ENCODE measurements at places on chromosomes 7 and 10.

GRCh38 chr10:209357-209756 lies 74.1 kb downstream of the ZMYND11 start:
- DNase-seq, result no peak

DNA sequence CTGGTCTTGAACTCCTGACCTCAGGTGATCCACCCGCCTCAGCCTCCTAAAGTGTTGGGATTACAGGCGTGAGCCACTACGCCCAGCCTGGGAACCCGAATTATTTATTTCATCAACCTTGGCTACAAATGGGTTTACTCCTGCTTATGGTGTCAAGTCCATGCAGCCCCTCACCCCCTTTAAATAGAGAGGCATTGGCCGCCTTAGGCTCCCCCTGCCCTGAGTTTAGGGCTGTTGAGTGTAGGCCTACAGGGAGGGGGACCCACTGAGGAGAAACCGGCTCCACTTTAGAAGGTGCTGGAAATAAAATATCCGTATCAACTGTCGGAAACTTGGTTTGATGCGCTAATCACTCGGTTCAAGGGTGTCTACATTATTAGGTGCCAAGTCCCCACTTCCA lies 8.7 kb upstream of the SP8 start:
- no peak for DNase-seq

DNA sequence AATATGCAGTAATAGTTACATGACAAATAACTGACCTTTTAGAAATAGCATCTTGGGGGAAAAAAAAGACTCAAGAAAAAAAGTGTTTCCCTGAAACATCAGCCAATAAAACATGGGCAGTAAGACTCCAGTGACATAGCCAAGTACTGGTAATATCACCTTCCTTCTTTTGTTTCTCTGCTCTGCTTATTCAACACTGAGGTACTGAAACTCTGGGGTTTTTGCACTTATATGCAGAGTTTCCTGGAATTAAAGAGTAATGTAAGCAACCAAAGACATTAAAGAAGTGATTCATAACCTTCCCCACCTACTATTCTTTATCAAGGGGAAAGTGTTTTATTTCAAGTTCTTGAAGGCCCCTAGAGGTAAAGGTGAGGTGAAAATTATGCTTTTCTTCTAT lies 414.5 kb downstream of the GRM8 start:
- DNase-seq, result no peak

GRCh38 chr10:46298477-46299285 lies 11.9 kb downstream of the ANTXRL start:
- DNase-seq, result no peak

GRCh38 chr10:17685233-17685840 lies 41.4 kb downstream of the STAM start:
- no peak for DNase-seq

GRCh38 chr7:26543340-26543739 lies 251.7 kb downstream of the SNX10 start:
- no peak for DNase-seq

DNA sequence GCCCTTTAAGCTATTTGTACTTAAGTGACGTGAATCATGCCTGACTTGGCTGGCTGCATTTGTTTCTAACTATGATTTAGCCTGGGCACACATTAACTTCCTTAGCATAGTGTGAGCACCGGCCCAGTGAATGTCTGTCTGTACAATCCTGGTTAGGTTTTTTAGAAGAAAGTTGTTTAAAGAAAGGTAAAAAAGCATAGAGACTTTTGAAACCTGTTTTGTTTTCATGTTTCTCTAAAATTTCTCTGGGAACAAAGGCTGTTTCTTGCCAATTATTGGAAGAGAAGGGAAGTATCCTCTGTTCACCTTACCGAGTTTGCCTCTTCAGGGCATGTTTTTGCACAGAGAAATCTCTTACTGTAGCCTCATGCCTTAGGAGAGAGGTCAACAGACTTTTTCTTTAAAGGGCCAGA lies 42.9 kb upstream of the MET start:
- DNase-seq, result no peak

DNA sequence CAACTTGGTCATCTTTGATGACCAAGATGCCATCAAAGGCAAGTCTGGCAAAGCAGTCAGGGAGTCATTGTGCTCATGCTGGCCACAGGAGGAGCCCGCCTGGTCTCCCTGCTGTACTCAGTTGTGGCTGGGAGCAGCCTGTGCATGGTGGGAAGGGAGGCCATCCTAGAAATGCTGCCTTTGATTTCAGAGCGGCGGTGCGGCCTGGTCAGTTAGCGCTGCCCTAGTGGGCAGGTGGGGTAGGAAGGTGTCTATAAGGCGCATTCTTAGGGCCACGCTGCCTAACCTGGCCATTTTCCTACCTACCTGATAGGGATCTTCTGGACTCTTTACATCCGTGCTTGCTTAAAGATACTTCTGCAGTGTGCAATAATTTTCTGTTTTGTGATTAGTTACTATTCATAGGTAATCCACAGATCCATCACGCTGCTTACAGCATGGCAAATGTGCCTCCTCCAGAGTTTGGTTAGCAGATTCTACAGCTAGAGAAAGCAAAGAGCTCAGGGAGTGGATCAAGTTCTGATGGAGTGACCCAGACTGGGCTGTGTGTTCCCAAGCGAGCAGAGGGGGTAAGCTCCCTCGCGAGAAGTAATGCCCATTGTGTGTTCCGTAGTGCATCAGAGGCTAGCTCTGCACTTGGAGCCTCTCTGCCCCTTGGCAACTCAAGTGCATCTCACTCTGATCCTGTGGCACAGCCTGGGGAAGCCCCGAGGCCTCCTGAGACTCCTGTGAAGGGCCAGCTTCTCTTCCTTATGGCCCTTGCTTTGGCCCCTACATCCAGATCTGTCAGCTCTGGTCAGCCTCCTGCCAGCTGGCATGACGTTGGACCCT lies 970.1 kb upstream of the ZNF722 start:
- no peak for DNase-seq

- no peak for DNase-seq
Observed at GRCh38 chr10:53909791-53910190, 891.2 kb downstream of the PCDH15 start.

DNA sequence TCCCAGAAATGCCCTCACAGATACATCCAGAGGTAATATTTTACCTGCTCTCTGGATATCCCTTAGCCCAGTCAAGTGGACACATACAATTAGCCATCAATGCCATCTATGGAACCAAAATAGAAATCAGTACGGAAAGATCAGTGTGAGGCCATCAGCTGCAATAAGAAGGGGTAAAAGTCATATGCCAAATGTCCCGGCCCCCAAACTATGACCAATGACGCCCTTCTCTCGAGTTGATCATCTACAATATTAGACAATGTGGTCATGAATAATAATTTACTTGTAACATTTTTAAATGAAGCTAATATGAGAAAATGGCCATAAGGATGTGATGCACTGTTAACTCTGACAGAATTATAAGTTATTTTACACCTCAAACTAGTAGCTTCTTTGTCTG lies 588.9 kb downstream of the POM121L12 start:
- no peak for DNase-seq

DNA sequence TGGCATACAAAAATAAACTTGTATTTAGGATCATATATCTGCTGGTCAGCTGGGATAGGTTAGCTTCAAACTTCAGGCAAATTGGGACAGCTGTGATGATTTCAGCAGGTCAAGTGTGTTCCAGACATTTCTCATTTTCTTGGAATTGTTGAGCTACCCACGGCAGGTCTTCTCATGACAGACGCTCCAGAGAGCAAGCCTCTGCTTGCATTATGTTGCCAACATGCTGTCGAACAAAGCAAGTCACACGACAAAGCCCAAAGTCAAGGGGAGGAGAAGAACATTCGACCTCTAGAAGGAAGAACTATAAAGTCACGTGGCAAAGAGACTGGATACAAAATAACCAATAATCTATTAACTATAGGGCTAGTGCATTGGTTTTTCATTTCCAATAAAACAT lies 103.5 kb downstream of the RAB18 start:
- DNase-seq, result no peak

- no peak for DNase-seq
Observed at GRCh38 chr7:1943326-1943725, 273.2 kb downstream of the ELFN1 start.

DNA sequence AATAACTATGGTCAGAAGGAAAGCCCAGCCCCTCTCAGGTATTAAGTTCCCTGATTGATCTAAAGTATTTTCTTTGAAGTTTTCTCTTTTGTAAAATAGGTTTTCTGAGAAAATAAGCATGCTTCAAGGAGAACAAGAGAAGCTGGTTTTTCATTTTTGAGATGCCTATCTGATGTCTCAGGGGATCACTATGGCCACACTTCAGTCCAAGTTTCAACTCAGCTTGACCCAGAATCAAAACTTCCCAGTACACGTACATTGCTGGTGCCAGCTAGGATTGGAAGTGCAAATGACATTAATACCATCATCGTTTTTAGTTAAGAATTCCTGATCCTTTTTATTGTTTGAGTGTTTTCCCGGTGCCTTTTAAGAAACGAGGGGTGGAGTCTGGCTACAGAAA lies 7.2 kb downstream of the ITIH5 start:
- no peak for DNase-seq

DNA sequence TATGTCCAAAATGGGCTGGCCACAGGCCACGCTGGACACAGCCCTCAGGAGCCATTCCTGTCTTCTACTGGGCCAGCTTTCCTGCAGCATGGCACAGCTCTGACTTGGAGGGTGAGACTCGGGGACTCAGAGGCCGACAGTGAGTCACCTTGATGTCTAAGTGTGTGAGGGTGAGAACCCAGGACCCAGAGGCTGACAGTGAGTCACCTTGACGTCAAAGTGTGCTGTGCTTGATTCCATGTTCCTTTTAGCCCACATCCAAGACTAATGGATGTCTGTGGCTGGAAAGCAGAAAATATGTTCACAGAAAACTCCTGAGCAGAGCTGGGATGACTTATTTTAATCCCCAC lies 6.0 kb upstream of the FAM170B start:
- DNase-seq, result no peak

- DNase-seq, result no peak
Observed at GRCh38 chr10:122740640-122741039, 41.0 kb upstream of the C10orf120 start.

- no peak for DNase-seq
Observed at GRCh38 chr7:70338015-70338414, 739.7 kb downstream of the AUTS2 start.

Data from LNCaP clone FGC (cell line).